Activated naive CD4-positive, alpha-beta T cell (primary cell): ENCODE measurements at places on chromosomes 3 and 15.

- no peak for DNase-seq
These were observed 66.8 kb downstream of the RPL39L start for GRCh38 chr3:187072511-187072910.

DNA sequence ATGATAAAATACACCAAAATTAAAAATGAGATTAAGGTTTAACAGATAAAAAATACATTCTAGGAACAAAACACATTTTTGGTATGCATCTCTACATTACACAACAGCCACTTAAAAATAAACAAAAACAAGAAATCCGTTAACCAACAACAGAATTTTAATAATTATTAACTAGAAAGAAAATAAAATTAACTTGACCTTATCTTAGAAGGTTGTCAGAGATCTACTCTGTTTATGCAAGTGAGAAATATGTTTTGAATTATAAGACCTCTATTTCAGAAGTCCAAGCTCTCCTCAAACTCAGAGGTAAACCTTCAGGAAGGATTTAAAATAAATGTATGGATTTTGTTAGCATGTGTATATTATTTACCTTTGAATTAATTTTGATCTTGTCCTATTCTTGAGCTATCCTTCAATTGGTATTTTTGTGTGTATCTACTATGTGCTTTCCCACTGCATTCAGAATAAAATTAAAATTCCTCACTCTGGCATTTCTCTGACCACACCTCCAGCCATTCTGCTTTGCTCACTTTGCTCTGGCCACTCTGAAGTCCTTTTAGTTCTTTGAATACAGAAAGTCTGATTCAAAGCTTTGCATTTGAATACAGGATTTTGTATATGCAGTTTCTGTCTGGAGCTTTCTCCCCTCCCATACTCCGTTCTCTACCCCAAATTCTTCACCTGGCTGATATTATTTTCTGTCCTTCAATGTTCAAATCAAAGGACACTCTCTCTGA, 352.0 kb downstream of the ZBTB20 start:
- no peak for DNase-seq

- no peak for DNase-seq
These were observed 327.8 kb upstream of the TBC1D5 start for GRCh38 chr3:18070231-18070630.

- DNase-seq, result peak; percentile 30
These were observed at the start of gene PARP15 for GRCh38 chr3:122577409-122578031. Gene PARP15 (plus strand): TSS chr3:122577650. CDS start chr3:122577668, 18 bp downstream.

- no peak for DNase-seq
These were observed 75.2 kb downstream of the APBA2 start for GRCh38 chr15:28960979-28961378.

DNA sequence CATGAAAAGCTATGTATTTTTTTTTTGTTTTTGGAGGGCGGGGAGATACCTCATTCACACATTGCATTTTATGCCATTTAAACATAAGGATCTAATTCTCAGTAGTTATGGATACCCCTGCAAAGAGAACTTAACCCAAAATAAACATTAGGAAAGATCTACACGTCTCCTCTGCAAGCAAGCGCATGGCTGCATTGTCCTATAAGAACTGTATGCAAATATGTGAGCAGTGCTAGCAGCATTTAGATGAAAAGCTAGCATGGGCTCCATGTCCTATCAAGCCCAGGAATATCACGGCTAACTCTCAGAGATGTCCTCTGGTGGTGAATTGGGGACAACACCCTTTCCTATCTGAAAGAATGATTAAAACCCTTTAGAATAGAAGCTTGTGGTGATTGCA, 292.8 kb downstream of the MEX3B start:
- DNase-seq, result no peak

DNA sequence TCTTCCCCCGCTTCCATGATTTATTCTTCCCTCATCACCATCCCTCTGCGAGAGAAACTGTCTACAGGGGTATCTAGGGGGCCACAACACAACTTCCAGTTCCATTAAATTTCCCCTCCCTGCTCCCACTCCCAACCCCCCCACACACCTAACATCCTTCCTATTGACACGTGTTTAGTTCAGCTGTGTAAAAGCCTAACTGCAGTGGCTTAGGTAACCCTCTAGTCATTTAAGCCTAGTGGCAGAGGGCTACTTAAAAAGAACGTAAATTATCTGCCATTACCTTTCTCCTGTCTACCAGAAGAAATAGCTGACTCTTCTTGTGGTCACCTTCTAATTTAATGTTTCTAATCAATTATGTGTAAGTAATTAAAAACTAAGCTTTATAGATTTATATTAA, 56.3 kb downstream of the ZNF148 start:
- no peak for DNase-seq

GRCh38 chr3:57147071-57147470, 18.1 kb downstream of the IL17RD start:
- DNase-seq, result no peak

DNA sequence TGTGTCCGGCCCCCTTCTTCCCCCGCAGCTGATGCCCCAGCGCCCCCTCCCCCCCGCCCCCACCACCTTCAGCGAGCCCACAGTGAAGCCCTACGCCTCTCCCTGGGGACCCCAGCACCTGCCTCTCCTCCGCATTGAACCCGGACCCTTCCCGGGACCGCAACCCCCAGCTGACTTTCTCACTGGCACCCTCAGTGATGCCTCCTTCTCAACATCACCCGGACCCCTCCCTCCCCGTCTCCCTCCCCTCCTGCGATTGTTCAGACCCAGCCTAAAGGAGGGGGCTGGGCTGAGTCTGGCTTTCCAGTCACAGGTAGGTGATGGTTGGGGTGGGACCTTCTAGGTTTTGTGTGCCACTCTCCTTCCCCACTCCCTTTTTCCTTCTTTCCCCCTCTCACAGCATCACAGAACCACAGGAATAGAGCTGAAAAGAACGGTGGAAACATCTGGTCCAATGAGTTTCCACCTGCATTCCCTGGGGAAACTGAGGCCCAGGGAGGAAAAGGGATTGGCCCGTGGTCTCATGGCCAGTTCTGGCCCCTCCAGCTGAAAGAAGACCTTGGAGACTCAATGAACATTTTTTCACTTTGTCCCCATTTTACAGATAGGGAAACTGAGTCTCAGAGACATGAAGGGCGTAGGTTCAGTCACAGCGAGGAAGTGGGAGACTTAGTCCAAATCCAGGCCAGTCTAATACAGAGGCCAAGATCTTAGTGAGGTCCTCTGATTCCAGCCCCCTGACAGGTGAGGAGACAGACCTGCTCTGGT, 828 bp downstream of the CAND2 start:
- DNase-seq, result no peak

DNA sequence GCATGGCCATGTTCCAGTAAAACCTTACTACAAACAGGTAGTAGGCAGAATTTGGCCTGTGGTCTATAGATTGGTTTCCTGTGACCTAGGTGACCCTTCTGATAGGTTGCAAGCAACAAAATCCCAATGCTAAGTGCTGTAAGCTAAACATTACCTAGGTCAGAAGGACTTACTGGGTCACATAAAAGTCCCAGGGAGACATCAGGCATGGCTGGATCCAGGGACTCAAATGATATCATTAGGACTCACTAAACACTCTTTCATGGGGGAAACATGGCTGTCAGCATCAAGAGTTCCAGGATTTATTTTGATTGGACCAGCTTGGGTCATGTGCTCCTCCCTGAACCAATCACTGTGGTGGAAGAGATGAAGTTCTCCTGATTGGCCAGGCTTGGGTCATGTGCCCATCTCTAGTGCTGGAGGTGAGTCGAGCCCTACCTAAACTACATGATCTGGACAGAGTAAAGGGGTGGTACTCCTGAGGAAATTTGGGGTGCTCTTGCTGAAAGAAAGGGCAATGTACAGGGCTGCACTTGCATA, 16.8 kb upstream of the SLC6A1 start:
- DNase-seq, result no peak

DNA sequence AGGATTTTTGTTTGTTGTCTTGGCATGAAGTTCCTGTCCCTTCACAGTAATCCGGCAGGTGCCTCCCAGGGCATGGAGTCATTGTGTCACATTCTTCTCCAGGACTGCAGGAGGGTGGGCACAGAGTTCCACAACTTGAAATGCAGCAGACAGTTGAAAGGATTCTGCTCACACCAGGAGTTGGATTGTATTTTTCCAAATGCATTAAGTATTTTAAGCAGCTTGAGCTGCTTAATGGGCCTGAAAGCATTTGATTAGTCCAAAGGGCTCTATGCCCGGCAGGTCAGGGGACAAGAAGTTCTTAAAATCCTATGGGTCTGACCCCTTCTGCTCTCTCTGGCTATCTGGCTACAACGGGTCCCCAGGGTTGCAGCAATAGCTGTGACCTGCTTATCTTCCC, 92.9 kb downstream of the APBA2 start:
- DNase-seq, result no peak
